ENCODE measurements at places on chromosomes 5 and 9.
A peak's percentile ranks its signal among the peaks of the same experiment; 100 is the strongest.

DNA sequence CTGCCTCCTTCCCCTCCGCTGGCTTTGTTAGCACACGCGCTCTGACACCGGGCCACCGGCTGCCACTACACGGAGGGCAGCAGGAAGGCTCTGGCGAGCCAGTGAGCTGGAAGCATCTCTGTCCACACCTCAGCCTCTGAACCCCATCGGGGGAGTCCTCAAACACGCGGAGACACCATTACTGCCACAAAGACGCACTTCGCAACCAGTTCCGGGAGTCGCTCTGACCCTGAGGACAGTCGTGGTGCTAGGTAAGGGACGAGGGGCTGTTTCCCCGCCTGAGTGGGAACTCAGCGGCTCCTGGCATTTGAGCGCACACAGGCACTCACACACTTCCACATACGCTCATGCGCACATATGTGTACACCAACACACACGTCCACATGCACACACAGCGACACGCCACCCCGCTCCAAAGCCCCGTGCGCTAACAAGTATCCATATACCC lies 160.0 kb downstream of the C9orf152 start:
- peak; percentile 51 for DNase-seq

DNA sequence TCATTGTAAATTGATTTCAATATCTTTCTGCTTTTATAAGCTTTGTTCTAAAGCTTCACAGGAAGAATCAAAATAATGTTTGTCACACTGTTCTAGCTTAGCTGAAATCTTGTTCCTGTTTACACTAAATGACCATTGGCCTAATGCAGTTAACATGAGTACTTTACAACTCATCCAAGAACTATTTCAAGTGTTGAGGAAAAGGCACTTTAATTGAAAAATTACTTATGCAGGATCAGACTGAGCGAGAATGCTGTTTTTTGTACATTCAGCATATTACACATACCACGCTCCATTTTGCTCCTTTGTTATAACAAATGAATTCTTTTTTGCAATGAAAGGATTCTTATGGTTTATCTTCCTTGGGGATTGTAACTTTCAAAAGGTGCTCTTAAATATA lies 22.4 kb upstream of the SMIM15 start:
- no peak for DNase-seq

DNA sequence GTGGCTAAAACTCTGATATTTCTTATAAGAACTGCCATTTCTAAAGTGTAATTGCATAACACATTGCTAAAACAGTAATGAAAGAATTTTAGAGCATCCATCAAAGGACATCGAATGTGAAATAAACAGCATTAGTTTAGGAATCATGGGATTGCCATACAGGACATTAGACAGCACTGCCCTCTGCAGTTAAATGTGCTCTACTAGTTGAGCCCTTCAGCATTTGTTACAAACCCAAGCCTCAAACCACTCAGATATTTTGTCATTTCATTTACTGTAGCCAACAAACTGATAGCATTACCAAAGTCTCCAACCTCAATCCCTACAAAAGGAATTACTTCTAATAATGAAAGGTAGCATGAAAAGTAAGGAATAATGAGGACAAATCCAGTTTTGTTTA lies 116.8 kb upstream of the COX7C start:
- no peak for DNase-seq

GRCh38 chr5:35884773-35885172 lies 28.1 kb downstream of the IL7R start:
- DNase-seq, result no peak

DNA sequence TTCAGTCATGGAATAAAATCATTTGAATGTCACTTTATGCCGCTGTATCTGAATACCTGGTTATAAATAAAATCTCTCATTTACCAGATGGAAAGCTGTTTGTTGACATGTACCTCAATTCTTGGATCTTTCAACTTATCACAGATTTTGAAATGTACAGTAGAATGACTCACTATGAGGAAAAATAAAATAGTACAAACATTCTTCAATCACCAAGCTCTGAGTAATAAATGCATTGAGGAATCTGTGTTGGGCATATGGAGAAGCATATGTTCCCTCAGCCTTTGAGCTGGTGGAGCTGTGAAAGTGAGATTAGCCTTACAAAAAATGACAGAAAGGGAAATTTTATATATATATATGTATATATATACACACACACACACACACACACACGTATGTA lies 175.4 kb downstream of the KIAA0825 start:
- no peak for DNase-seq

- DNase-seq, result no peak
These were observed 2.7 kb downstream of the GPX3 start for GRCh38 chr5:151023047-151023615.

DNA sequence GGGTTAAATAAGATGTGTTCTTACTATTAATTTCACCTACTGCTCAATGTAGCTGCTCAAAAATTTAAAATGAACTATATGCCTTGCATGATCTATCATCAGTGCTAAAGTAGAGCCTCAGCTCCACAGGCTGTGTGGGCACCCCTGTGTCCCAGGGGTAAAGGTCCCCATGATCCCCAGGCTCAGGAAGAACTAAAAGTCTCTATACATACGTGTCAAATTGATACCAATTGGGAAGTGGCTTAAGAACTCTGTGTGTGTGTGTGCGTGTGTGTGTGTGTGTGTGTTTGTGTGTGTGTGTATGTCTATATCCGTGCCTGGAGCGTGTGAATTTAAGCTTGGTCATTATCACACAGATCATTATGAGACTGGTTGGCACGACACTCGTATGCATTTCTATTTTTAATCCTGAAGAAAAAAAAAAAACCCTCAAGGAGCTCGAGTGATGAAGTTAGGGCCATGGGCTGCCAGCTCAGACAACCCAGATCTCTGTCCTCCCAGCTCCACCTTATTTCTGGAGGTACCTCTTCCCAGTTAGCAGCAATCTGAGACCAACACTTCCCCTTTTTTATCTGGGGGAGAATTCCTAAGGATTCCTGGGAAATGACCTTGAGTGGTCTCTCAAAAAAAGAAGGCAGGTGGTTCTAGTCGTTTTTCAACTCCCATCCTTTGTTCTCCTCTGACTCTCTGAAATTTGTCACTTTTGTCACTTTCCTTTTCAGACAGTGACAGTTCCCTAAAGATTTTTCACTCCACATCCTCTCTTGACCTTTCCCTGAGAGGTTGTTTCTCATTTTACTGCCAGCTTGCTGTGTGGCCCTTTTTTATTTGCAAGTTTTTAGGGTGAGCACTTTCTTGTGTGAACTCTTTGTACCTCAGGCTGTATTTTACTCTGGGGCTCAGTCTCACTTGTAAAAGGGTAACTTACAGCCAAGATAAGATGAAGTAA lies 45.7 kb upstream of the CTXN3 start:
- no peak for DNase-seq

DNA sequence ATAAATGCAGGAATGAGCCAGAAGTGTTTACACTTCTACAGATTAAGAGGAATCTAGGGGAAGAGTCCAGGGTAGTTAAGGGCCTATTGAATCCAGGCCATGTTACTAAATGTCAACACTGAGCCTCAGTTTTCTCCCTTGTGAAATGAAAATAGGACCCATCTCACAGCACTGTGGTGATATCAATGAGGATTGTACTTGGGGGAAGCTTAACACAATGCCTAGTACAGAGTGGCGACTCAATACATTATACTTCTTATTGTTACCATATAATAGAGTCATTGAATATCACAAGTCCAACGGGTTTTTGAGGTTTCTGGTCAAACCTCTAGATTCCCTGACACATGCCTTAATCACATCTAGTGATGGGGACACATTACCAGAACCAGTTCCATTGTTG lies 4.6 kb downstream of the TRUB2 start:
- no peak for DNase-seq

DNA sequence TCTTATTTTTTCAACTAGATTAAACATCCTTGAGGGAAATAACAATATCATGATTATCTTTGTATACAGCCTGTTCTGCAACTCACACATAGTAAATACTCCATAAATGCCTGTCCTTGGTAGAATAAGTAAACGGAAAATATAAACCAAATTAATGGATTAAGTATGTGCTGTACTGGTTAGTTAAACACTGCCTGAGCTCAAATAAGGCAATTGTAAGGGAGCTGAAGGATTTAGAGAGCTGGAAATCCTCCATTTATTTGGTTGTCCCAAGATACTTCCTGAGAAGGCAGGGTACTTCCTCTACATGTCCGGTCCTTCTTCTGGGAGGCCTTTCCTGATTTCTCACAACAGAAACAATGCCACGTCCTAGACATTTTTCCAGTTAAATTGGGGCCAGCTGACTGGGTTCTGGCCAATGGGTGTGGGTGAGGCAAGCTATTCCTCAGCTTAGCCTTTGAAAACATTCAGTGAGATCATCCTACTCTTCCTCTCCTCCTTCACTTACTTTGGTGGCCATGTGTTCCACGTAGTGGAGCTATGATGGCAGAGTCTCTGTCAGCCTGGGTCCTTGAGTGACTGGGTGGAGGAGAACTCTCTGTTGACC lies 8.5 kb upstream of the C1QTNF3 start:
- DNase-seq, result no peak

- DNase-seq, result no peak
These were observed 1.3 kb downstream of the CDO1 start for GRCh38 chr5:115815006-115815692.

DNA sequence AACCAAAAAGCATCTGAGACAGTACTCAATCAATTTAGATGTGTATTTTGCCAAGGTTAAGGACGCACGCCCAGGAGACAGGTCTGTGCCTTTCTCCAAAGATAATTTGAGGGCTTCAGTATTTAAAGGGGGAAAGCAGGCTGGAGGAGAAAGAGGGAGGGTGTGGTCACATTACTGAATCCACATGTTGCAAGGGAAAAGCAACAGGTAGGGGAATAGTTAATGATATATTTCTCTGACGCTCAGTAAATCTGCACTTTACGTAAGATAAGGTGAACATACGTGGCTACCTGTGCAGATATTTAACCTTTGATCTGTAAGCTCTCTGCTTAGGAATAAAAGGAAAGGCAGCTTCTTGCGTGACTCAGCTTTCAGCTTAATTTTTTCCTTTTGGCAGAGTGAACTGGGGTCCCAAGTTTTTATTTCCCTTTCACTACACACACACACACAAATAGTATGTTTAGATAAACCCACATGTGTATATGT lies 443.4 kb downstream of the NTRK2 start:
- no peak for DNase-seq

GRCh38 chr9:28365020-28365640 lies 791.8 kb upstream of the C9orf72 start:
- DNase-seq, result no peak

DNA sequence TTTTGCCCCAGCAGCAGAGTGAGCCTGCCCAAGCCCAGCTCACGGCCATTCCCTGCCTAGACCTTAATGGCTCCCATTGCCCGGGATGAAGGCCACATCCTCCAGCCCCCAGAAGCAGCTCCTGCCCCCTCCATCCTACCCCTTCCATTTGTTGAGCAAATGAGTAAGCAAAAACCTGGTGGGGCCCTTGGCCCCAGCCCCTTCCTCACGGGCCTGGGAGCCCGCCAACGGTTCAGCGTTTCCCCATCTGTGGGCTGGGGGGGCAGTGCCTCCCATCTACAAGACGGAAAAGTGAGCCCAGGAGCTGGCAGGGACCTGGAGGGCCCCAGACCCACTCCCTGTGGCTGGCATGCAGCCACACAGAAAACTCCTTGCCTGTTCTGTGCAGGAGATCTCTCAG lies 4.4 kb downstream of the CCDC187 start:
- DNase-seq, result no peak

GRCh38 chr9:63817622-63818518 lies 1467.1 kb downstream of the FOXD4L5 start:
- peak; percentile 76 for DNase-seq

- DNase-seq, result no peak
These were observed 571.3 kb upstream of the CLINT1 start for GRCh38 chr5:158430166-158430797.

- peak; percentile 14 for DNase-seq
These were observed 2.2 kb downstream of the GAS1 start for GRCh38 chr9:86944796-86945727.

DNA sequence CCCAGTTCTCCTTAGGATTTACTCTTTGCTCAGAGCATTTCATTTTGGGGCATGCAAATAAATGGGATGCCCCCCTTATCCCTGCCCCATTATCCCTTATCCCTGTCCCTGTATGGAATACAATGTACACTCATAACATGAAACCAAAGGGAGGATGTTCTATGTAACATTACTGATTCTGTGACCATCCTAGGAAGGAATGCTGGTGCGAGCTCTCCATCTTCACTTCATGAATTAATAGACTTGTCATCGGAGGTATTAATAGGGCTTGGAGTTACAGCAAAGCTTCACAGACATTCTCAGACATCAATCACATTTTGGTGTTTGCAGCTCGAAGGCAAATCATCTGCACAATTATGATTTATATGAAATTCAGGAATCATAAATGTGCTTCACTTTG lies 20.4 kb upstream of the PIK3R1 start:
- no peak for DNase-seq

DNA sequence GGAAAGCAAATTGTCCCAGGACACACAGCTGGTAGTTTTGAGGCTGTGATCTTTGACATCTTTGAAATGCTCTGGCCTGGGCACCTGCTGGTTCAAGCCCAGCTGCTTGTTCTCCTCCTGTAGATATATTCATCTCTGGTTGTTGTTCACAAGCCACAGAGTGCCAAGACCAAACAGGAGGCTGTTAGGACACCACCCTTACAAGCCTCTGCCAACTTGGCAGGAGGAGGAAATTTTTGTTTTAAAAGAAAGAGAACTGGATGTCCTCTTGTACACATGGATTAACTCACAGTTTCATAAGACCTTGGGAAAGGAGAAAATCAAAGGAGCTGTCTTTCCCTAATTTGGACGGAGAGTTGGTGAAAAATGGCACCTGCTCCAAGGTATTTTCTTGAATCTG lies 8.5 kb upstream of the ZFP62 start:
- DNase-seq, result no peak

DNA sequence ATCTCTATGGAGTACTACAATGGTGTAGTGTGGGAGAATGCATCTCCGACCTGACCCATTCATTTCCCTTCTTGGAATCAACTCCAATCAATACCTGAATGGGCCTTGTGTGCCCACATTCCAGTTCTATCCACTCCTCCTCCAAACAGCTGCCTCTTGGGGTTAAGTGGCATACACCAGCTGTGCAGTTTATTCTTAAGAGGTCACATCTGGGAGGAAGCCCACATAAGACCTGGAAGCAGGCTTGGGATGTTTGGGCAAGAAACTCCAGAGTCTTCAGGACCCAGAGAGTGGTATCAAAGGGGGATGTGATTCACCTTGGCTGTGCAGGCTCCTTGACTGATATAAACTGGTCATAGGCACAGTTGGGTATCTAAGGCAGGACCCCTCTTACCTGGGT lies 46.0 kb downstream of the ACTBL2 start:
- no peak for DNase-seq

DNA sequence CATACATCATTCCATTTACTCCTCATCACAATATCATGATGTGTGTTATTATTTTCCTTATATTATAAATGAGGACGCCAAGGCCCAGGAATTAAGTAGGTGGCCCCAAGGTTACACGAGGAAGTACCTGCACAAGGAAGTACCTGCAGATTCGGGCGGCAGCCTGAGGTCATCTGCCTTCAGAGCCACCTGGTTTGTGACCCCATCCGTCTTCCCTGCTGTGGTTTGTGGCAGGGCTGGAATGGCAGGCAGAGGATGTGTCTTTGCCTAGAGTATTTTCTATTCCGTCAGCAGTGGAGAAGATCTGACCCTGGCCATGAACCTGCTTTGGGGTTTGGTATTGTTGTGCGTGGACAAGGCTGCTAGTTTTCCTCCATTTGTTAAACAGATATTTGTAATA lies 59.7 kb downstream of the PDZD2 start:
- no peak for DNase-seq

Measured in GM13976 (cell line).